Activated T-cell treated with anti-CD3 and anti-CD28 coated beads, Interleukin-2, amount 50 U/mL, for 1 hour (primary cell): ENCODE measurements at places on chromosomes 13 and 19.

DNA sequence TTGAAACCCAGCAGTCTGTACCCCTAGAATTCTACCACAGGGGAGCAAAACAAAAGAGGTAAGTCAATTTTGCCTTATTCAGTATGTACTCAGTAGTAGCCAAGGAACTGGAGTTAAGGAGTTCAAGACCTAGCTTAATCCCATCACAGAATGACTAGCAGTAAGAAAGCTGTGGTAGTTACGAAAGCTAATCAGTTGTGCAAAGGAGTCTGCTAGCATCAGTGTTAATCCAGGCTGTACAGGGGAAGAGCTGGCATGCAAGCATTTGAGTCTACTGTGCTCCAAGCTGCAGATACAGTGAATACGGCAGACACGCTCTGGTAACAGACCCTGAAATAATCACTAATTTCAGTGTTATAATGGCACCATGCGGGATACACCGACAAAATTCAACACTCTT, 4.7 kb downstream of the DNMT1 start:
- no peak for DNase-seq

GRCh38 chr13:99250982-99251825, 7.0 kb downstream of the GPR18 start:
- DNase-seq = no peak

DNA sequence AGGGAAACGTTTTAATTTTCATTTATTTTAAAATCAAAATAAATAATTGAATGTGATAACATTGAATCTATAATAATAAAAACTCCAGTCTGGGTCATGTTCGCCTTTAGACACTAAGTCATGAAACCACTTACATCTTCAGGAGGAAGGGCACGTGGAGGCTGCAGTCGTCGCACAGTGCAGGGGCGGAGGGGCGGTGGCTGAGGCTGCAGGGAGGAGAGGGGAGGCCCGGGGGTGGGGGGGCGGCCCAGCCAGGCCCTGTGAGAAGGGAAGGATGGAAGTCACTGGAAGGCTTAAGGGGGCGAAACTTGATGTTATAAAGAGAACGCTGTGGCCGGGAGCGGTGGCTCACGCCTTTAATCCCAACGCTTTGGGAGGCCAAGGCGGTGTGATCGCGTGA, 14.9 kb upstream of the LATS2 start:
- DNase-seq = no peak

DNA sequence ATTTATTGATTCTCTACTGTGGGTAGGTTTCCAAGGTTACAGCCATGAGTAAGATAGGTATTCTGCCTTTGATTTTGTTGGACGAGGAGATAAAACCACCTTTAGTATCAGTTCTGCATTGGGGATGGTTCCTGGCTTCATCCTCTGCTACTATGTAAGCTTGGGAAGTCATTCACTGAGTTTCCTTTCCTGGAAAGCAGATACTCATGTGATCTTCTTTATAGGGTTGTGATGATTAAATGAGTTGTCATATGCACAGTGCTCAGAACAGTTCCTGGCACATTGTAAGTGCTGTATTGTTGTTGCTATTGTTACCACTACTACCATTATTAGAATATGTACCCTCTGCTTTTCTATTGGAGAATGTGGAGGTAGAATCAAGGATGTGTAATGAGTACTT, 13.1 kb upstream of the WTIP start:
- no peak for DNase-seq

DNA sequence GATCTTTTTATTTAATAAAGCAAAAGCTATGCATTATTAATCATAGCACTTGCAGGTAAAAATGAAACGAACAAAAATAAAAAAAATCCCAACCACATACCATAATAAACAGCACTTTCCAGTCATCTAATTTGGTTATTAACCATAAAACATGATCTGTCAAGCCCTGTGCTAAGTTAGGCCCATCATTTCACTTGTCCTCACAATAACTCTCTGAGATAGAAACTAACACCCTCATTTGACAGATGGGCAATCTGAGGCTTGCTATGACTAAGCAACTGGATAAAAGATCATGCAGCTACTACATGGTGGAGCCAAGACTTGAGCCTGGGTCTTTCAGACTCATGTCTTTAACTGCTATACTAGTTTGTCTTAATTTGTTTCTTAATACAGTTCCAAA, 21.8 kb downstream of the PROSER1 start:
- no peak for DNase-seq

GRCh38 chr13:28685892-28686291, 27.0 kb downstream of the POMP start:
- DNase-seq = no peak
